ENCODE measurements at places on chromosomes 7 and 10. TPM values are rescaled to one million over a fixed set of nuclear protein-coding genes. Genes with fewer than 3 reads are reported as not detected.
A peak's percentile ranks its signal among the peaks of the same experiment; 100 is the strongest.

Gene MEST
- 236 TPM for total RNA-seq

Gene ETV1
- total RNA-seq = 89.4 TPM

Gene LBX1
- 1.0 TPM for total RNA-seq

Gene ZNF727
- total RNA-seq = not detected

DNA sequence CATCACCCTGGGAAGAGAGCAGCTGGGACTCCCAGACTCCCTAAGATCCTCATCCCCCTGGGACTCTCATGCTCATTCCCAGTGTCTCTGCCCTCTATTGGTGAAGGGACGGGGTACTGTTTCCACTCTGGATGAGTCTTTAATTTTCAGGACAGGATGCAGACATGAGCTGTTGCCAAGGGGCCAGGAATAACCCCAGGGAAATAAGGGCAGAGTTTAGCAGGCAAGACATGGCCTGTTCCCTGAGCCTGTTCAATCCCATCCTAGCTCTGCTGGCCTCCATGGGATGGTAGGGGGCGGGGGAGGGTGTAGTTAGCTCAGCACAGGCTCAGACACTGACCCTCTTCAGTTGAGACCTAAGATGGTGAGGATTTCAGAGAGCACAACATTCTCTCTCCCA, 14.0 kb downstream of the C10orf105 start:
- no peak overlapping the region for H3K27ac ChIP-seq
- no peaks in the 10 kb centered on the region for H3K27me3 ChIP-seq
- H3K36me3 ChIP-seq = no peaks in the 10 kb centered on the region
- peaks cover 3% of the 10 kb centered on the region for H3K4me1 ChIP-seq
- no peak overlapping the region for H3K4me3 ChIP-seq
- no peak for DNase-seq

GRCh38 chr10:90430186-90430585, 427.7 kb downstream of the HTR7 start:
- no peak overlapping the region for H3K27ac ChIP-seq
- no peaks in the 10 kb centered on the region for H3K4me1 ChIP-seq
- DNase-seq = no peak
- H3K27me3 ChIP-seq = no peaks in the 10 kb centered on the region
- no peak overlapping the region for H3K4me3 ChIP-seq

DNA sequence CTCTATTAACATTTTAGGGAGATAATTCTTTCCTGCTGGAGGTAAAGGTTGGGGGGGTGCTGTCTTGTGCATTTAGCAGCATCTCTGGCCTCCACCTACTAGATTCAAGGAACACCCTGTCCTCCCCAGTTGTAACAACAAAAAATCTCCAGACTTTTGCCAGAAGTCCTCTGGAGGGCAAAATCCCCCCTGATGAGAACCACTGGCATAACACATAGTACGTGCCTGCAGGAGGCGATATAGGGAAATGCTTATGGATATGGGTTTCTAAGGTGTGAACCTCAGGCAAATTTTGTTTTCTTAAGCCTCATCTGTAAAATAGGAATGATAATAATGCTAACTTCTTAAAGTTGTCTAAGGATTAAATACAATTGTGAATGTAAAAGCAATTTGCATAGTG, 2.9 kb upstream of the OSBPL3 start:
- DNase-seq = no peak
- H3K27ac ChIP-seq = no peak overlapping the region
- peaks cover 33% of the 10 kb centered on the region for H3K4me1 ChIP-seq
- H3K27me3 ChIP-seq = peaks cover 66% of the 10 kb centered on the region
- H3K4me3 ChIP-seq = peak overlapping the region; percentile 80

GRCh38 chr7:95041031-95041430, 133.6 kb downstream of the PPP1R9A start:
- peak overlapping the region; percentile 2 for H3K27ac ChIP-seq
- DNase-seq = no peak
- no peak overlapping the region for H3K4me3 ChIP-seq
- no peaks in the 10 kb centered on the region for H3K27me3 ChIP-seq
- H3K36me3 ChIP-seq = no peaks in the 10 kb centered on the region

DNA sequence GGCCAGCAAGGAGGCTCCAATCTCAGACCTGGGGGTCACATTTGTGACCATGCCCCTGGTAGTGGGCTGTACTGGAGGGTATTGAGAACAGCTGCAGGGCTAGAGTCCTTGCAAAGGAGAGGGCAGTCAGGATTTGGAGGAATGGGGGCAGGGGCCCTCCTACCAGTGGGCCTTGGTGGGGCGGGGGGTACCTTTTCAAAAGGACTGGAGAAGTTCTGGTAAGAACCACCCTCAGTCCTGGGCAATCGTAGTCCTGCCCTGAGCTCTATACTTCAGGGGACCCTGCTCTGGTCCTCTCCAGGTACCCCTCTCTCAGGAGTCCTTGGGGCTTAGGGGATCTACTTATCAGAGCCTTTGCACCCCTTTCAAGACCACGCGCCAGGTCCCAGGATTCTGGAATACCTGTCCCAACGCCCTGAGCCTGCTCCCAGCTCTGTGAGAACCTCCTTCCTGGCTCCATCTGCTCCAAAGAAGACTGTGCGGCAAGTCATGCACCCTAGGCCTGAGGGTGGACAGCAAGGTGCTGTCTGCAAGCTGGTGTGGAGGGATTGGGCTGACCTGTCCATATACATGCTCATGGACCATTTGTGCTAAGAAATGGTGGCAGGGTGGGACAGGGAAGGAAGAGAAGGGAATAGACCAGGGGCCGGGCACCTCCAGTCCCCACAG, 134.1 kb upstream of the EEPD1 start:
- H3K36me3 ChIP-seq = no peaks in the 10 kb centered on the region
- no peak overlapping the region for H3K4me3 ChIP-seq
- peaks cover 8% of the 10 kb centered on the region for H3K4me1 ChIP-seq
- no peak overlapping the region for H3K27ac ChIP-seq

- peaks cover 19% of the 10 kb centered on the region for H3K4me1 ChIP-seq
- H3K4me3 ChIP-seq = peak overlapping the region; percentile 52
- H3K27me3 ChIP-seq = peaks cover 2% of the 10 kb centered on the region
- peaks cover 20% of the 10 kb centered on the region for H3K36me3 ChIP-seq
- no peak for DNase-seq
- no peak overlapping the region for H3K27ac ChIP-seq
Observed at GRCh38 chr10:126902157-126902556, 3.1 kb upstream of the DOCK1 start.

GRCh38 chr7:73431041-73431835, 2.3 kb upstream of the FZD9 start:
- peaks cover 2% of the 10 kb centered on the region for H3K27me3 ChIP-seq
- peak overlapping the region; percentile 59 for H3K4me3 ChIP-seq
- DNase-seq = no peak
- H3K36me3 ChIP-seq = no peaks in the 10 kb centered on the region

DNA sequence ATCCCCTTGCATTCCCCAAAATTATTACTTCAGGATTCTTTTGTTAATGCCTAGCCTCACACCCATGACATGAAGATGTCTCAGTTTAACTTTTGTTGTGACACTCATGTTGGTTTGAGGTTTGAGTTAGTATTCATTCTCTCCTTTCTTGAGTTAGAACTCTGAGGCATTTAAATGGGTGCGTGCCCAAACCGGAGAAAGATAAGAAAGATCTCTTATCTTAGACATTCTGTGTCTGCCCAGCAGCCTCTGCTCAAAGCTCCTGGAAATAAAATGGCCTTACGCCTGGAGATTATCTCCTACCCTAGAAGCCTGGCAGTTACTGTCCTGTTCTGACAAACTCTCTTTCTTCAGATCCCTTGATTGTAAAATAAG, 26.3 kb downstream of the WBP1L start:
- peaks cover 17% of the 10 kb centered on the region for H3K27me3 ChIP-seq
- DNase-seq = no peak
- H3K27ac ChIP-seq = no peak overlapping the region
- H3K36me3 ChIP-seq = peaks cover 2% of the 10 kb centered on the region
- no peak overlapping the region for H3K4me3 ChIP-seq

GRCh38 chr7:18550574-18550973, 55.0 kb downstream of the HDAC9 start:
- H3K4me3 ChIP-seq = no peak overlapping the region
- H3K36me3 ChIP-seq = no peaks in the 10 kb centered on the region
- no peak overlapping the region for H3K27ac ChIP-seq

DNA sequence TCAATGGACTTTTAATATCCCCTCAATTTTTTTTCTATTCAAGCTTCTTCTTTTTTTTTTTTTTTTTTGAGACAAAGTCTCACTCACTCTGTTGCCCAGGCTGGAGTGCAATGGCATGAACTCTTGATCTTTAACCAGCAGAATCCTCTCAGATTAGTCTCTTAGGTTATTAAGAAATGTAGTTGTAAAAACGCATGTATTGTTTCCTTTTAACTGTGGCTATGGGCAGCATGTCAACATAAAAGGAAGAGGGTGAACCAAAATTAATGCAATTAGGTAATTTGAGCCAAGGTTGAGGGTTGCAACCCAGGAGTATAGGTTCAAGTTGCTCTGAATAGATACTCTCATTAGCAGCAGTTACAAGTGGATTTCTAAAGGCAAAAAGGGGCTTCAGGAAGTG, 4.3 kb upstream of the GSTO1 start:
- peaks cover 4% of the 10 kb centered on the region for H3K36me3 ChIP-seq
- H3K27me3 ChIP-seq = peaks cover 17% of the 10 kb centered on the region
- H3K4me1 ChIP-seq = peaks cover 24% of the 10 kb centered on the region
- H3K4me3 ChIP-seq = peak overlapping the region; percentile 25

DNA sequence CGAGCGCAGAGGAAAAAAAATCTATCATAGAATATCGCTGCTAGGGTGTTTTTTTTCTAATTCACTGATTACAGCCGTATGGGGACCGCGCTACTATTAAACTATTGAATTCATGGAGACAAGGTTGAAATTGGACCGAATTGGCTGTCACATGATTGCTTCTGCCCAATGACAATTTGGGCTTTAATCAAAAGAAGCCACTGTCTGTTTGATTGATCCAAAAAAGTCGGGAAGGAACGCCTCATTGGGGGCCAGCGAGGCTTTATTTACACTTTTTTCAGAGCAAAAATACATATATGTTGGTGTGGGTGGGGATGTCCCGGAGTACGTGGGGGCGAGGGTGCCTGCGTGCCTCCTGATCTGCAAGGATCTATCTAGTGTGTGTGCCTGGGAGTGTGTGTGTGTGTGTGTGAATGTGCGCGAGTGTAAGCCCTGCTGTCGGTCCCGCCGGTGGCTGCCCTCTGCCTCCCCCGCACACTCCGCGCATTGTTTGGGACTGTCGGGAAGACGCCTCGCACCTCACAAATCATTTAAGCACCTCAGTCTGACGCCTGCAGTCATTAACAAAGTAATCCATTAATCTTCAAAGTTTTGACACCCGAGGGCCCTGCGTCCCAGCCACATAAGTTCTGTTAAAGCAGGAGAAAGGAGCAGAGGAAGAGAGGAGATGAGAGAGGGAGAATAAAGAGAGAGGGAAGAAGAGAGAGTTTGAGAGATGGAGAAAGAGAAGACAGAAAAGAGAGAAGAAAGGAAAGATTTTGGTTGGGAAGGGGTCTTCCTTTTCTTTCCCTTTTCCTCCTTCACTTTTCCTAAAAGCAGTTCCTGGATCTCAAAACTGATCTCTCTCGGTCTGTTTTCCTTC, at the start of gene HOXA2:
HOXA2 (minus strand) TSS at position 103 of the 862 bp plus-strand sequence. CDS start 183 bp downstream, outside the sequence.
- peaks cover 30% of the 10 kb centered on the region for H3K36me3 ChIP-seq
- H3K27ac ChIP-seq = peak within 1 kb of the TSS; percentile 99
- DNase-seq = no peak
- H3K4me1 ChIP-seq = peaks cover 85% of the 10 kb centered on the region
- H3K27me3 ChIP-seq = peaks cover 96% of the 10 kb centered on the region

DNA sequence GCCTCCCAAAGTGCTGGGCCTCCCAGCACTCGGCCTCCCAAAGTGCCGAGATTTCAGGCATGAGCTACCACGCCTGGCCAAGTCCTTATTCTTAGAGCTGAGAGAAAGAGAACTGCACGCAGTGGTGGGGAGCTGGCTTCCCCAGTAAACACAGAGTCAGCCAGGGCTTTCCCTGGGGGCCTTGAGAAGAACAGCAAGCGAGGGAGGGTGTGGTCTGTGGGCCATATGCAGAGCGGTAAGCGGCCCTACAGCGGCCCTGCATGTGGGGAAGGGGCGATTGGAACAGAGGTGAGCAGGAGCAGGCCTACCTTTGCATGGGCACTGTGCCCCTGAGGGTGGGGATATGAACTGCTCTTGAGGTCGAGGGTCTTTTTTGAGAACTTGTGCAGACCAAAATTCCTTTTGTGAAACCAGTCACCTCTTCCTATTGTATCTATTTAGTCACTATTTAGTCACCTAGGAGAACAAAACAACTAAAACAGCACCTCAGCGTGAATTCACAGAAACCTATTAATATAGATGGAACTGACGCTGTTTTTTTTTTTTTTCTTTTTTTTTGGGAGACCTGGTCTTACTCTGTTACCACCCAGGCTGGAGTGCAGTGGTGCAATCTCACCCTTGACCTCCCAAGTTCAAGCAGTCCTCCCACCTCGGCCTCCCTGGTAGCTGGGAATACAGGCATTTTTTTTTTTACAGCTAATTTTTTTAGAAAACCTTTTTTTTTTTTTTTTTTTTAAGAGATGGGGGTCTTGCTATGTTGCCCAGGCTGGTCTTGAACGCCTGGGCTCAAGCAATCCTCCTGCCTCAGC, 36.9 kb upstream of the SH2D4B start:
- H3K4me1 ChIP-seq = peaks cover 86% of the 10 kb centered on the region
- H3K36me3 ChIP-seq = peaks cover 16% of the 10 kb centered on the region
- H3K4me3 ChIP-seq = no peak overlapping the region
- no peaks in the 10 kb centered on the region for H3K27me3 ChIP-seq
- H3K27ac ChIP-seq = no peak overlapping the region

DNA sequence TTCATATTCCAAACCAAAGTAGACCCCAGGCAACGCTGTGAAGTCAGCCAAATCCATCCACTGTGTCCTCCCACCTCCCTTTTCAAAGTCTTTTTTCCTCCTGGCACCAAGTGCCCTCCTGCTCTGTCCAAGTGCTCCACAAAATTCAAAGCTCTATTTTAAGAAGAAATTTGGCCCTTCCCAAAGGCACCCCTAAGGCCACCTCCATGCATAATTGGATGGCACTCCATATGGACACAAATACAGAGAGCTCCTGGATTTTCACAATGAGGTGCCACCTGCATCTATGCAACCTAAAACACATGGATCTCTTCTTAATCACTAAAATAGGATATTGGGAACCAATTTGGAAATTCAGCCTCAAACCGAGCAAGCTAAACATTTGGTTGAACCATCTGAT, 121.6 kb downstream of the RELN start:
- H3K36me3 ChIP-seq = no peaks in the 10 kb centered on the region
- H3K4me3 ChIP-seq = no peak overlapping the region
- H3K27ac ChIP-seq = no peak overlapping the region
- H3K27me3 ChIP-seq = peaks cover 68% of the 10 kb centered on the region
- H3K4me1 ChIP-seq = no peaks in the 10 kb centered on the region

DNA sequence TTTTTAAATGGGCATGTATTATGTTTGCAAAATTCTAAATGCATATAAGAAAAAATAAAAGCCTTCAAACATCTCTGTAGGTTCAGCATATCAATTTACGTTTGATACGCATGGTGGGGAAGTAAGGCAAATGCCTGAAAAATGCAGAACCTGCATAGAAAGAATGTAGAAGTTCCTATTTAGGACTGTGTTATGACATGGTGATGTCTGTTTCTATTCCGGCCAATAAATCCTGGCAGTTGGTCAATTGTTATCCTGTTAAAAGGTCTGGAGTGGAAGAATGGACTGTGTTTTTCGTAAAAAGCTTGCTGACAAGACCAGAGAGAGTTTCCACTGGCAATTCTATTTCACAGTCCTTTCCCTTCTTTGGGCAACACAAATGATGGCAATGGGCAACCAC, 49.6 kb upstream of the CAV2 start:
- peaks cover 3% of the 10 kb centered on the region for H3K4me1 ChIP-seq
- H3K4me3 ChIP-seq = no peak overlapping the region
- no peaks in the 10 kb centered on the region for H3K27me3 ChIP-seq
- no peak overlapping the region for H3K27ac ChIP-seq
